Stimulated activated CD8-positive, alpha-beta memory T cell treated with anti-CD3 and anti-CD28 coated beads, Interleukin-7, amount 100 ng/mL, for 24 hours (primary cell): ENCODE measurements at places on chromosomes 5 and 9.

GRCh38 chr5:86074297-86074696, 543.4 kb upstream of the COX7C start:
- DNase-seq = no peak

DNA sequence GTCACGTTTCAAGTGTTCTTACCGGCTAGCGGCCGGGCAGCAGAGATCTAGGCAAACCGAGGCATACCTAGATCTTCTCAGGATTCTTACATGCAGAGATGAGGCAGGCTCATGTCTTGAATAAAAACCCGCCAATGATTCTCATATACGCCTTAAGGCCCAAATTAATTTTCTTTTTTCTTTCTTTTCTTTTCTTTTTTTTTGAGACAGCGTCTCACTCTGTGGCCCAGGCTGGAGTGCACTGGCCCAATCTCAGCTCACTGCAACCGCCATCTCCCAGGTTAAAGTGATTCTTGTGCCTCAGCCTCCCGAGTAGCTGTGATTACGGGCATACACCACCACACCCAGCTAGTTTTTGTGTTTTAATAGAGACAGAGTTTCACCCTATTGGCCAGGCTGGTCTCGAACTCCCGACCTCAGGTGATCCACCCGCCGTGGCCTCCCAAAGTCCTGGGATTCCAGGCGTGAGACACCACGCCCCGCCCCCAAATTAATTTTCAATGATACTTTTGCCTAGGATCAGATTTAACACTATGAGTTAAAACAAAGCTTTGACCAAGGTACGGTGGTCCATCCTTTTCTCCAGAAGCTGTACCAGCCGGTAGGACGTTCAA, 1.5 kb downstream of the C9orf40 start:
- no peak for DNase-seq

- no peak for DNase-seq
Measured at GRCh38 chr5:167792514-167792913, 498.9 kb upstream of the WWC1 start.

DNA sequence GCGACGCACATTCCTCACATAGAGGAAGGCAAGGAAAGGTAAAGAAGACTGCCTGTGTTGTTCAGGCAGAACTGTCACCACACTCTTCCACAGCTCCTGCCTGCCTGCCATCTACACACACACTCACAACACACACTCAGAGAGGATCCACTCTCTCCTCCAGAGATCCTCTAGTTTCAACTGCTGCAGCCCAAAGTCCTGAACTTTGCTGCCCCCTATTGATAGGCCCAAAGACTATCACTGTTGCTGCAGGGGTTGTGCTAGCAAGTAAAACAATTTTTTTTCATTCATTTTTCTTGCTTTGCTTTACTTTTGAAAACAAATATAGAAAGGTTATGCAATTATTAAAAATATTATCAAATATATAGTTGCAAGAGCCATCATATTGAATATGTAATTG, 5.9 kb upstream of the CFAP90 start:
- DNase-seq = no peak
